GM12864 (cell line): ENCODE measurements at places on chromosomes 2 and 18.

DNA sequence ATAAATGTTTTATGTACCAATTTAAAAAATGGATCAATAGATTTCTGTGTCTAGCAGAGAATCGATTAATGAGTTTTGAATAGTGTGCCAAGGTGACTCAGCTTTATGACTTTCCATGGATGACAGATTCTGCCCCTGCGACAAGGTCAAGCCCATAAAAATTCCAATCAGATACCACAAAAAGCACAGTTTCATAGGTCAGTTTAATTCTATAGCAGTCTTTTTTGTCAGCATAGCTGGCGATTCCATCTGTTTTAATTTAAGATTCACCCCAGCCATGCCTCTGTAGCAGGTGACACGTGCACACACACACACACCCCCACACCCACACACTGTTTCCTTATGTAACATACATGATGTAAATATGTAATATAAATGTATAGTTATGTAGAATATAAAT is 28.9 kb downstream of the RAB31 start:
- no peak for DNase-seq

DNA sequence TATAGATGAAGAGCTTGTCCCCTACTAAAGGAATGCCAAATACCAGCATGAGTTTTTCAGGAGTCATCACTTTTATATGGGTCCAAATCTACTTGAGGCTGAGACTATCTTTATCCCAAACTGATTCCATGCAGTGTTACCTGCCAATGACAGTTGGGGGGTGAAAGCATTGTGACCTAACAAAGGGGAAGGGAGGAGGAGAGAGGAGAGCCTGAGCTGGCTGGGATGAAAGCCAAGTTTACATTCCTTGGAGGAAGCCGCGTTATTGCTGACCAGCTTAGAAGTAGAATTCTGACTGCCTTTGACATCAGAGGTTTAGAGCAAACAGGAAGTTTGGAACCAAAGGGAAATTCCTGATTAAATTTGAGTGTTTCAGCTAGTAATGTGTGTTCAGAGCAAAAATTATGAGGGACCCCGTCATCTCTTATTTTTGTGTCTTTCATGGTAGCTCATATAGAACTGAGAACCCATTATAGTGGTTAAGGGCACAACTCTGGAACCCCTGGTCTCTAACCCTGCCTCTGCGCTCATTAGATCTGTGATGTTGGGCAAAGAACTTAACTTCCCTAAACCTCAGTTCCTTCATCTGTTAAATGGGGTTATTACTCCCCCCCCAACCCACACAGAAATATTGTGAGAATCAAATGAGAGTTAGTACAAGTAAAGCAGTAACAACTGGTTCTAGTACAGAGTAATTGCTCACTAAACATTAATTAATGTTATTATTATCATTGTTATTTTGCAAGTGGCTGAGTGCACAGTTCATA is 199.3 kb upstream of the EPAS1 start:
- DNase-seq, result no peak

DNA sequence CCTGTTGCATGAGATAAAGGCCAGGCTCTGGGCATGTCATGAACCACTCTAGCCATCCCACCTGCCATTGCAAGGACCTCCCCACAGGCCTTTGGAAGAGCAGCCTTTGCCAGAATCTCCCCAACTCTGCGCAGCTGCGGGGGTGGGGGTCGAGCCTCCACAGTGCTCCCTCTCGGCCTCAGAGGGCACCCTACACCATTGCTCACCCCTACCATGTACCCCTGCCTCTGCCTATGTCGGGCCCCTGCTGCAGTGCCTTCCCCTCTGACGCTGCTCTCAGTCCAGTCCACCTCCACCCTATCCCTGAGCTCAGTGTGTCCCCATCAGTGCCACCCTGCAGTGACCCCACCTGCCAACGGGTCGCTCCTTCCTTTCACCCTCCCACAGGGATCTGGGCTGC is 679.7 kb upstream of the RAB6C start:
- no peak for DNase-seq

DNA sequence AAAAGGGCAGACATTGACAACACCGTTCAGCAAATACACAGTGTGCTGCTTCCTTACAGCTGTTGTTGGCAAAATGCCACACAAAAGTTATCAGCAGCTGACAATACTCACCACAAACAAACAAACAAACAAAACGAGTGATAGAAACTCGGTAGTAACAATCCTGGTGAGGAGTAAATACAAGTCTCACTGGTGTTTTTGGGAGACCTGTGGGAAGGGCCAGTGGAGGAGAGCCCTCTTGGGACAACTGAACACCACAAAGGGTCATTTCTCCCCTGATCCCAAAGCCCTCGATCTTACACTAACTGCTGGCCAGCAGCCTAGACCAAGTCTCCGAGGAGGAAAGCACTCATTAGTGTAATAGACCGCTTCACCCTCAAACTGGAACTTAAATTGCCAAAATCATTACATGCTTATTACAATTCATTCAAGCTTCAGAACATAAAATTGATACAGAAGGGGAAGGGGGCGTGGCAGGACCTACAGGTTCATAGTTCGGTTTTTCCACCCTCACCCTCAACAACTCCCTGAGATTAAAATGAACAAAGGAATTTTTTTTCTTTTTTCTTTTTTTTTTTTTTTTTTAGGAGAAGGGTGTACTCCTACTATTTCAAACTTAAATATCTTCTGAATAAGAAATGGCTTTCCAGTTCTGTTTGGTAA is 5.0 kb downstream of the AP1S3 start:
- DNase-seq, result no peak

- no peak for DNase-seq
Observed at GRCh38 chr2:84669122-84669521, 152.8 kb downstream of the DNAH6 start.

GRCh38 chr18:11322716-11323115 is 173.3 kb upstream of the PIEZO2 start:
- no peak for DNase-seq

- no peak for DNase-seq
Observed at GRCh38 chr2:159998243-159998642, 64.2 kb downstream of the PLA2R1 start.

- no peak for DNase-seq
Observed at GRCh38 chr2:109322111-109322510, 193.1 kb downstream of the SH3RF3 start.
